NCI-H1436 (cell line): ENCODE measurements at places on chromosomes 7 and 10.

- DNase-seq: no peak
Observed at GRCh38 chr7:101633511-101633910, 4.4 kb upstream of the MYL10 start.

DNA sequence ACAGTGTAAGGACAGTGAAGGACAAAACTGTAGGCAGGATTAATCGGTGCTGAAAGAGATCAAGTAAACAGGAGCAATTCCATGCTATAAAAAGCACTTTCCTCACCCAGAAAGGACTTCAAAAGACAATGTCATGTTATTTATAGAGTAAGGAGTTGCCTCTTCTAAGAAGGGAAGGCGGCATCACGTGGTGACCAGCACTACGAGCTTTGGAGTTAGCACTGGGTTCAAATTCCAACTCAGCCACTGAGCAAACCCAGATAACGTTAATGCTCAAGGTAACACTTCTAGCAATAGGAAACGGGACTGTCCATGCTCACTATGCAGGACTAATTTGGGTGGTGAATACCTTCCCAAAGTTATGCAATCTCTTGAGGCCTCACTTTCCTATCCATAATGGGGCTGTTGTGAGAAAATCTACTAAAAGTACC lies 715 bp upstream of the PANK1 start:
- no peak for DNase-seq

GRCh38 chr7:8197994-8198698 lies 63.8 kb downstream of the ICA1 start:
- no peak for DNase-seq

- DNase-seq: no peak
Observed at GRCh38 chr7:30549931-30550493, 44.7 kb upstream of the GARS1 start.

DNA sequence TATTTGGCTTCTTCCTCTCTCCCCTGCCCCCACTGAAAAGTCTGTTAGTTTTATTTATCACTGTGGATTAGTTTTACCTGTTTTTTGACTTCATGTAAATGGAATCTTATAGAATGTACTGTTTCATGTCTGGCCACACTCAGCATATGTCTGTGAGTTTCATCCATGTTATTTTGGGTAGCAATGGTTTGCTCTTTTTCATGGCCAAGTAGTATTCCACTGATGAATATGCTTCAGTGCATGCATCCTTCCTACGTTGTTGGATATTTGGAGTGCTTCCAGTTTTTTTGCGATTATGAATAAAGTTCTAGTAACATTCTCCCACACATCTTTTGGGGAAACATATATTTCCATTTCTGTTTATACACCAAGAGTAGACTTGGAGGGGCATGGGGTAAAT lies 19.1 kb downstream of the TCF7L2 start:
- DNase-seq: no peak

DNA sequence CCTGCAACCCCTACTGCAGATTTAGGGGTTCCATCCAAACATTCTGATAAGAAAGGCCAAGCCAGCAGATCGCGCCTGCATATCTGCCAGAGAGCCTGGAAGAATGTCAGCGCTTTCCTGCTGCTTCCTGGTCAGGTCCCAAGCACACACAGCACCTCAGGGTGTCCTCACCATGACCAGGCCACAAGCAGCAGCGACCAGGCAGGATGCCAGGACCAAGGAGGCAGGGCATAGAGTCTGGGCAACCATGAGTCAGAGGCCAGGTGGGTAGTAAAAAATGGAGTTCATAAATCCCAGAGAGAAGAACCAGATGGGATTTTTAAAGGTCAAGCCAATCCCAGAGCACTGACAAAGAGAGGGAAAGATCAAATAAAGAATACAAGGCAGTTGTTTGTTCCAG lies 5.5 kb upstream of the FAM131B start:
- DNase-seq: no peak
